Iris pigment epithelial cell (primary cell): ENCODE measurements at places on chromosomes 16 and 17.

DNA sequence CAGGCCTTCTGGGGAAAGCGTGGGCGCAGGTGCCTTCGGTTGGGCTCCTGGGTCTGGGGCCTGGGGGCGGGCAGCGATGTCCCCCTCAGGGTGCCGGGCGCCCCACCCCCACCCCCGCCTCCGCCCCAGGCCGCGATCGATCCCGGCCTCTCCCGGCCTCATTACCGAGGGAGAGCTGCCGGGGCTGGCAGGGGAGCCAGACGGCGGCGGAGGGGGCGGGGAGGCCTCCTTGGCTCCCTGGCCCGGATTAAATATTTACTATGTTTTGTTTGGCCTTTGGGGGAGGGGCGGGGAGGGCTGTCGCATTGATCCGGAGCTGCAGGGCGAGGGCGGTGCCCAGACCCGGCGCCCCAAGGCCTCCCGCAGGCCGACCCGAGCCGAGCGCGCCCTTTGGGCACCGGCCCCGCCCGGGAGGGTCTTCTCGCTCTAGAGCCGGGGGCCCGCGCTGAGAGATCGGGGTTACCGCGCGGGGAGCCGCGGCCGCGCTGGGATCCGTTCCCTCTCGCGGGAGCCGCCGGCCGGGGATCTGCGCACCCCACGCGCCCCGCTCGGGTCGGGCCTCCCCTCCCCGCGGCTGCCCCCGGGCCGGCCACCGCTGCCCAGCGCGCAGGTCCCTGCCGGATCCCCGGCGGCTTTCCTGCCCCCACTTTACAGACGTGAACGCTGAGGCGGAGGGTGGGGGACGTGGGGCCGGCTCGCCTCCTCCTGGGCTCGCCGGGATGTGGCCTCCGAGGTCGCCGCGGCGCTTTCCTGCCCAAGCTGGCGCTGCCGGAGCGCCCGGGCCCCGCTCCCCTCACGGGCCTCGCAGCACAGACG lies 27.0 kb downstream of the RTN4RL1 start:
- no peak for DNase-seq

GRCh38 chr16:84603140-84603816 lies 14.6 kb downstream of the COTL1 start:
- peak; percentile 99 for DNase-seq

- peak; percentile 2 for DNase-seq
These were observed 576.1 kb downstream of the CDH11 start for GRCh38 chr16:64545768-64546167.

DNA sequence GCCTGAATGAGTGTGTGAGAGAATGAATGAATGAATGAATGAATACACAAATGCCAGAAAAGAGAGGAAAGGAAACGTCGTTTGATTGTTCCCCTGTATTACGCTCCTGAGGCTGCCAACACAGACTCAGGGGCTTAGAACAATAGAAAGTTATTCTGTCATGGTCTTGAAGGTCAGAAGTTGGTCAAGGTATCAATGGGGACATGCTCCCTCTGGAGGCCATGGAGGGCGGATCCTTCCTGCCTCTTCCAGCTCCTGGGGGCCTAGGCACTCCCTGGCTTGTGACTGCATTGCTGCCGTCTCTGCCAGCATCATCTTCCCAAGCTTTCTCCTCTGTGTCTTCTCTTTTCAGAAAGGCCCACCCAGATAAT lies 1.5 kb upstream of the SLC38A8 start:
- peak; percentile 26 for DNase-seq

DNA sequence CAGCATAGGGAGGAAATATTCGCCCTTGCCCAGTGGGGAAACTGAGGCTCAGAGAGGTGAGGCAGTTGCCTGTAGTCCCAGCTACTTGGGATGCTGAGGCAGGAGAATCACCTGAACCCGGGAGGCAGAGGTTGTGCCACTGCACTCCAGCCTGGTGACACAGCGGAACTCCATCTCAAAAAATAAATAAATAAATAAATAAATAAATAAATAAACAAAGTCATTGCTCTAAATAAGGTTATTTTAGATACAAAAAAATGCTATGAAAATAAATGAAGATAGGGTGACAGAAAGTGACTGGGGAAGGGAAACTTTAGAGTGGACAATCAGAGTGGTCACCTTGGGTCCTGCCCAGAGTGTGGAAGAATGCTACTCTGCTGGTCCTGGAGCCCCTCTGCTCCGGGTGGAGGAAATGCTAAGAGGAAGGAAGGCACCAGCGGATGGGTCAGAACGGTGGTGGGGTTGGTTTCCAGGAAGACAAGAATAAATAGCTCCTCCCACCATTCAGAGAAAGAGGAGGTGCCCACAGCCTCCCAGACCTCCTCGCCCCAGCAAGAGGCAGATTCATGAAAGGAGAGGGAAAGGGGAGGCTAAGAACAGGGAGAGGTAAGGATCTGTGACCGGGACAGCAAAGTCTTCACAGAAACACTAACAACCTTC lies 17.6 kb downstream of the TRPV3 start:
- DNase-seq = no peak

- DNase-seq = peak; percentile 45
These were observed 5.4 kb upstream of the NFATC3 start for GRCh38 chr16:68079626-68080344.

DNA sequence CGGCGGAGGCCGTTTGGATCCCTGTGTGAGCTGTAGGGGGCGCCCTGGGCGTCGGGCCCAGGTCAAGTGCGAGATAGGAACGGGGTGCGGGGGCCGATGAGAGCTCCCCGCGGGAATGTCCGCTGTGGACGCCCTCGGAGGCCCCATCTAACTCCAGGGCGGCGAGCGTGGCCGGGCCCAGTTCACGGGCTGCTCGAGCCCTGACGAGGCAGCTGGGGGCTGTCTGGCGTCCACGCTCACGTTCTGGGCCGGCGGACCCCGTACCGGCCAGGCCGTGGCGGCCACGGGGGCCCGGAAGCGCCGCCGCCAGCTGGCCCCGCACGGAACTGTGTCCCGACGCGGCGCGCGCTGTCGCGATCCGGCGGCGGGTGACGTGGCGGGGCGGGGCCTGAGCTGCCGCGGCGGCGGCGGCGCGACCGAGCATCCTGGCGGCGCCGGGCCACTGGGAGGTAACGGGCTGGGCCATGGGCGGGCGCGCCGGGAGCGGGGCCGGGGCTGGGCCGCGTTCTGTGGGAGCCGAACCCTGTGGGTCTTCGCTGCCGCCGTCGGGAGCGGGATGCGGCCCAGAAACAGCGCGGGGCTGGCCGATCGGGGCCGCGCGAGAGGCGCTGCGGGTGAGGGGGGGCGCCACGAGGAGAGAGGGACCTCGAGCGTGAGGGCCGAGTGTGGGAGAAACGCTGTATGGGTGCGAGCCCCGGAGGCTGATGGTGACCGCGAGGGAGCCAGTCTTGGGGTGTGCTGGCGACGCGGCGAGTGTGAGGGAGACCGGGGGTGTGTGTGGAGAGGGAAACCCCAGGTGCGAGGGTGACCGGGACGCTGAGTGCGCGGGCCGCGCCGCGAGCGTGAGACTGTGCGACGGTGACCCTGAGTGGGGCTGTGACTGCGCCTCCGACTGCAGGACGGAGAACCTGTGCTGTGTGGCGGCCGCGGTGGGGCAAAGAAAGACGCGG lies at the start of gene SLC7A6:
TSS of gene SLC7A6 (plus strand) at position 399 of the 950 bp plus-strand sequence. CDS start 10,201 bp downstream, outside the sequence.
- DNase-seq = peak; percentile 79

DNA sequence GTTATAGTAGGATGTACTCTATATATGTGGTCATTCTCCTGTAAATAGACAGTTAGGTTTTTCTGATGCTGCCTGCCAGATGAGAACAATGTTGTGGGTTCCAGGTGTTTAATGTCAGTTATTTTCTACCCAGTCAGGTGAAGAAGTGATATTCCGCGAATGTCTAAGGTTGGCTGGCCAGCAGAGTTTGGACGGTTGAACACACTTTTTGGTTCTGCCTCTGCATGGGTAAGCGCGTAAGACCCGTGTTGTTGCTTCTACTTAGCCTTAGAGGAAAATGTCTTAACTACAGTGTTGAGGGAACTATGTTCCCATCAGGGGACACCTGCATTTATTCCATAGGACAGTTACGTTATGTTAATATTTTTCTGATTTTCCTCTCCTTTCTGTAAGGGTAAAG lies 162.6 kb downstream of the MAP2K6 start:
- DNase-seq = no peak

DNA sequence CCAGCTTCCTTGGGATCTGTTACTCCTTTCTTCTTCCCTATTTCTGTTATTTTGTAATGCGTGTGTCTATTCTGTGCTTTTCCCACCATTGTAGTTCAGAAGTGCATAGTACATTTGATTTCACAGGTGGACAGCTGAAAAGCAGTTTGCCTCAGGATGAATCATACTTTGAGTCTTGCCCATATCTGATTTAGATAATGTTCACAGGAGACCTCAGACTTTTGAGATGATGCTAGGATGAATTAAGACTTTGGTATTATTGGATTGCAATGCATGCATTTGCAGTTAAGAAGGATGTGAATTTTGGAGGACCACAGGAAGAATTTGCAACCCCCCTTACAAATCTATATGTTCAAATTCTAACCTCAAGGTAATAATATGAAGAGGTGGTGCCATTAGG lies 769.6 kb downstream of the CDH11 start:
- DNase-seq = no peak

DNA sequence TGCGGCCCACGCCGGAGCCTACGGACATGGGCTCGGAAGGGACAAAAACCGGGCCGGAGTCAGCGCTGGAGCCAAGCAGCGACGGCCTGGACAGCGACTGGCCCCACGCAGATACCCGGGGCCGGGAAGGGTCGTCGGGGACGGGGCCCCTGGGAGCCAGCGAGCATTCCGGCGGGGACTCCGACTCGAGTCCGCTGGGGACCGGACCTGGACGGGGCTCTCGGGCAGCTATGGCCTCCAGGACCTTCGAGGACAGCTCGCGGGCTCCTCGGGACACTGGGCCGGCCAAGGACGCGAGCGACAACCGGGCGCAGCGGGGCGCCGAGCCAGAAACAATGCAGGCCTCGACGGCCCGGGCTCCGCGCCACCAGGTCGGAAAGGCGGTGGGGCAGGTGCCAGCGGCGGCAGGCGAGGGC lies 1.0 kb downstream of the MYO15B start:
- no peak for DNase-seq

DNA sequence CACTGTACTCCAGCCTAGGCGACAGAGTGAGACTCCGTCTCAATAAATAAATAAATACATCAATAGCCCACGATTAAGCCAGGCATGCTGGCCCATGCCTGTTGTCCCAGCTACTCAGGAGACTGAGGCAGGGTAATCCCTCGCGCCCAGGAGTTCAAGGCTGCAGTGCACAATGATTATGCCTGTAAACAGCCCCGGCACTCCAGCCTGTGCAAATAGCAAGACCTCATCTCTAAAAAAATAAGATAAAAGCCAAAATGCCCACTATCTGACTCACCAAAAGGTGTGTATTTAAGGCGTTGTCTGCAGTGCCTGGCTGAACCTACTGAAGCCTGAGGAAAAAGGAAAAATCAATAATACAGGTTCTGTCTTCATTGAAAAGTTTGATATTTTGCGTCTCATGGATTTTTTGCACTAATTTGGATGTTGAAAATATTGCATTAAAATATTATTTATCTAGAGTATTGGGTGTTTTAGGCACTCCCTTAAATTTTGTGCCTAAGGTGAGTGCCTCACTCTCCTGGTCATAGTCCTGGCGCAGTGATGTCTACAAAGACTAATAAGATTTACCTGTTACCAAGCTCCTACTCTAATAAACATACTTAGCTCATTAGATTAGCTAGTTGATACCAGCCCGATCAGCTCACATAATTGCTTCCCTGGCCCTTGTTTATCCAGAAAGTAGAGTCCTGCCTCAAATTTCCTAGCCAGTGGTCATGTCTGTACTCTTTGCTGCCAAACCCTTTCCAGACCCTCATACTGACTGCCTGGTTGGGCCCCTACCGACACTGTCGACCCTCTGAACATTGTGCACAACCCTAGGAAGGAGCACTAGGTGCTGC lies 24.7 kb upstream of the TOB1 start:
- no peak for DNase-seq

- peak; percentile 87 for DNase-seq
These were observed 24.6 kb downstream of the NECAB2 start for GRCh38 chr16:83992624-83993023.

DNA sequence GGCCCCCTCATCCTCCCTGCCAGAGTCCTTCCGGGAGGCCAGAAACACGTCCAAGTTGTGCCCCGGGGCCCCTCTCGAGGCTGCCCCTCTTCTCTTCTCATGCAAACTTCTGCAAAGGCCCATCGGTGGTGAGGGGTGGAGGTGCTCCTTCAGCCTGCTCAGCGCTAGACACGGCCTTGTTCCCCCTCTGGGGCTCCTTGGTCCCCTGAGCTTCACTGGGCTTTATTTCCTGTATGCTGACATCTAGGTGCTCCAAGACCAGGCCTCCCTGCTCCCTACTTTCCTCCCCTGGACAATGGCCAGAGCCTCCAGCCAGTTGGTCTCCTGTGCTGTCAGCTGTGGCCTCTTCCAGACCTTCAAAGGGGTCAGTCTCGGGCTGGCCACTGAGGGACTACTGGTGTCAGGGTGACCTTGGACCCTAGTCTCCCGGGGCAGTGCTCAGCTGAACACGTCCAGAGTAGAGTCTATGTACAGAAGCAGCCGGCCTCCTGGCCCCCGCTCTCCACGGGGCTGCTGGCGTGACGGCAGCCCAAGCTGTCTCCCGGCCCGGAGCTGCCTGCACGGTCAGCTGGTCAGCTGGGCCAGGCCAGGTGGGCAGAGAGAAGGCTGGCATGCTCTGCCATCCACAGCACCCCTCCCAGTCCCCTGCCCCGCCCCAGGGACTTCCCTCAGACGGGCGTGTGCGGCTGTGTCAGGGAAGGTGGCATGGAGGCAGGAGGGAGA lies 1.7 kb upstream of the PRR35 start:
- DNase-seq = no peak

DNA sequence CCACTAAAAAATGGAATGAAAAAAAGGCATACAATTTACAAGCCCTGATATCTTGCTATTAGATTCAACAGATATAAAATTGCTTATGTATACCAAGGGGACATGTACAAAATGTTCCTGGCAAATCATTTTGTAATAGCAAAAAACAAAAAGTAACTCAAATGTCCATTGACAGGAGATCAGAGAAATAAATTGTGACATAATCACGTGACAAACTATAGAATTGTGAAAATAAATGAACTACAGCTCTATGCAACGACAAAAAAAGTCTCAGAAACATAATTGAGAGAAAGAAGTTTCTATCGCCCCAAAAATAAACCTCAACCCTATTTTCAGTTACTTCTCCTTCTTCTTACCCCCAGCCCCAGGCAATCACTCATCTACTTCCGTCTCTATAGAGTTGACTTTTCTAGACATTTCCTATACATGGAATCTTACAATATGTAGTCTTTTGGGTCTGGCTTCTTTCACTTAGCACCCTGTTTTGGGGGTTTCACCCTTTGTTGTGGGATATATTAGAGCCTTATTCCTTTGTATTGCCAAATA lies 12.1 kb upstream of the ACE start:
- DNase-seq = no peak

DNA sequence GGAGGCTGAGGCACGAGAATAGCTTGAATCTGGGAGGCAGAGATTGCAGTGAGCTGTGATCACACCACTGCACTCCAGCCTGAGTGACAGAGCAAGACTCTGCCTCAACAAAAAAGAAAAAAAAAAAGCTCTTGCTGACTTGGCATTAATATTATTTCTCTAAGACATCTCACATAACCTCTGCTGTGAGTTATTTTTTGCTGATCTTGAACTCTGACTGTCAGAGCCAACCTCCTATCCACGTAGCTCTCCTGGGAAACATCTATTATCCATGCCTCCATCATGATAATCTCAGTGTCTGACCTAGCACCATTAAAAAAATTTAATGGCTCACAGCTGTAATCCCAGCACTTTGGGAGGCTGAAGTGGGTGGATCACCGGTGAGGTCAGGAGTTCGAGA lies 12.7 kb upstream of the ULK2 start:
- DNase-seq = no peak

GRCh38 chr16:53904533-53904932 lies 200.6 kb downstream of the FTO start:
- DNase-seq = no peak

GRCh38 chr17:67779098-67779672 lies 46.1 kb upstream of the BPTF start:
- DNase-seq = peak; percentile 96

GRCh38 chr16:85197611-85198566 lies 85.6 kb upstream of the CIBAR2 start:
- DNase-seq = no peak
